ENCODE measurements at places on chromosomes 6 and 20.

GRCh38 chr20:38986663-38987062 lies 24.5 kb downstream of the DHX35 start:
- DNase-seq: no peak

DNA sequence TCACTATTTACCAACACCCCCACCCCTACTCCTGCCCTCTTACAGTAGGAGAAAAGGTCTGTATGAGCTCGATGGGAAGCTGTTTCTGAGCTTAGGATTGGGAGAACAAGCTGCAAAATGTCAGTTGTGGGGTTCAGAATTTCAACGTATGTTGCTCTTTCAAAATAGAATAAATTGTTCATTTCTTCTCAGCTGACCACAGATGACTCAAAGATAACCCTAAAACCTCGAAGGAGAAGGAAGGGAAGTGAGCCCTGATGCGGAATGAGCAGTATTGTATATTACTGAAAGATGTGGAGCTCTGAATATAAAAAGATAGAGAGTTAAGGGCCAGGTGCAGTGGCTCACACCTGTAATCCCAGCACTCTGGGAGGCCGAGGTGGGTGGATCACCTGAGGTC lies 35.9 kb upstream of the MYLIP start:
- DNase-seq: no peak

GRCh38 chr6:166849749-166850183 lies 106.6 kb downstream of the RNASET2 start:
- DNase-seq: no peak

- DNase-seq: no peak
Measured at GRCh38 chr6:33886673-33887144, 82.9 kb upstream of the MLN start.

DNA sequence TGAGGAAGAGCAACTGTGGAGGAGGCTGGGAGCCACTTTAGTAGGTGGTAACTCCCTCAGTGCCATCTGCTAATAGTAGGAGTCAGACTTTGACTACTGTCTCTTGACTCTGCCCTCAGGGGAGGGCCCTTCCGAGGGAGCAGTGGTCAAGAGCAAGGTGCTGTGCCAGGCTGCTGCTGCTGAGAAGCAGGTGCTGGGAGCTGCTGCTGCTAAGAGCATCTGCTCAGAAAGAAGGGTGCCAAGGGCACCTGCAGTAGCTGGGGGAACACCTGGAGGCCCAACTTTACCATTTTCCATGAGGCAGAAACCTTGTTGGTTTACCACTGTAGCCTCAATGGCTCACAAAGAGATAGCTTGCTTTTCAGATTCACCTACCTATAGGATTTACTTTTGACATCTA lies 18.5 kb downstream of the GGTLC1 start:
- DNase-seq: no peak

DNA sequence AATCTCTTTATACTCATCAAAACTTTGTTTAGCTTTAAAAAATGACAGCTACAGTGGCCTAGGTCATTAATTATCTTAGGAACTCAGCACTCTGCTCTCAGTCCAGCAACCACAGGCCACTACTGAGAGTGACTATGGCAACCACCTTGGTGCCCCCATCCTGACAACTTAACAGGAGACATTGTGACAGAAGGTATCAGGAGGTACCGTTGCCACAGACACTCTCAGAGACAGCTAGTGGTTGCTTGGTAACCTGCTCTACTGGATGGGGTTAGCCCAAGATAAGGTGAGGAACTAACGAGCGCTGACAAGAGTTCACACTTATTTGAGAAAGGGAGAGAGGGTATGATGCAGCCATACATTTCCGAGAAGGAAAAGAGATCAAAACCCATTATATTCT lies 76.1 kb upstream of the TFAP2D start:
- no peak for DNase-seq

- no peak for DNase-seq
Measured at GRCh38 chr20:11229772-11230171, 556.0 kb upstream of the JAG1 start.

GRCh38 chr6:103826209-103826608 lies 1033.5 kb downstream of the HACE1 start:
- DNase-seq: no peak
